ENCODE measurements at places on chromosomes 5 and 9. TPM values are rescaled to one million over a fixed set of nuclear protein-coding genes. Genes with fewer than 3 reads are reported as not detected.

DNA sequence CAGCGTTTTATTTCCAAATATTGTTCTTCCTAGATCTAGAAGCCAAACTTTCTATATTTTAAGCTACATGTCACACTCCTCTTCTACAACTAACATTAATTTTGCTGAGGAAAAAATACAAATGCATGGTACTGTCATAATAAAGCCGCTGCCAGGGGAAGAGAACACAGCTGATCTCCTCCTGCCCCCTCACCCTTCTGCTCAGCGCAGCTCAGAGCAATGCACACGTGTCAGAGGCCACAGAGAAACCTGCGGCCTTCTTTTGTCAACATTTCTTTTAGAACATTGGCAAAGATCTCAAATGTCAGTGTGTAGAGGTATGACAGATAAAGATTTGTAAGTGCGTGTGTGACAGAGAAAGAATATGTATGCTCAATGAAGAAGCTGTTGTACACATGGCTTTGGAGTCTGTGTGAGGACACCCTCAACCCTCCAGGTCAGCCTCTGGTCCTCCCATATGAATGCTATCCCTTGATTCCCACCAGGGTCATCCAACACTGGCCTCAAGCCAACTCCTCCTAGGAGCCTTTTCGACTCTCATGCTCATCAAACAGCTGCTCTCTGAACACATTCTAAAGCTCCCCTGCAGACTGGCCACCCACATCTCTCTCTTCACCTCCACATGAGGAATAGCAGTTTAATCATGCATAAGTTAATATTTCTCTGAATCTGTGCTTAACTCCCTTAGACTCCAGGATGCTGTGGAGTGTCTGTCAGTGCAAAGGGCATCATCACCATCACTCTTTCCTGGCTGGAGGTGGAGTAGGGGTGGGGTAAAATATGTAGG lies 40.9 kb downstream of the TAS2R1 start:
- DNase-seq: no peak
- H3K27ac ChIP-seq: no peak overlapping the region
- no peak overlapping the region for H3K4me3 ChIP-seq
- H3K27me3 ChIP-seq: no peaks in the 10 kb centered on the region

DNA sequence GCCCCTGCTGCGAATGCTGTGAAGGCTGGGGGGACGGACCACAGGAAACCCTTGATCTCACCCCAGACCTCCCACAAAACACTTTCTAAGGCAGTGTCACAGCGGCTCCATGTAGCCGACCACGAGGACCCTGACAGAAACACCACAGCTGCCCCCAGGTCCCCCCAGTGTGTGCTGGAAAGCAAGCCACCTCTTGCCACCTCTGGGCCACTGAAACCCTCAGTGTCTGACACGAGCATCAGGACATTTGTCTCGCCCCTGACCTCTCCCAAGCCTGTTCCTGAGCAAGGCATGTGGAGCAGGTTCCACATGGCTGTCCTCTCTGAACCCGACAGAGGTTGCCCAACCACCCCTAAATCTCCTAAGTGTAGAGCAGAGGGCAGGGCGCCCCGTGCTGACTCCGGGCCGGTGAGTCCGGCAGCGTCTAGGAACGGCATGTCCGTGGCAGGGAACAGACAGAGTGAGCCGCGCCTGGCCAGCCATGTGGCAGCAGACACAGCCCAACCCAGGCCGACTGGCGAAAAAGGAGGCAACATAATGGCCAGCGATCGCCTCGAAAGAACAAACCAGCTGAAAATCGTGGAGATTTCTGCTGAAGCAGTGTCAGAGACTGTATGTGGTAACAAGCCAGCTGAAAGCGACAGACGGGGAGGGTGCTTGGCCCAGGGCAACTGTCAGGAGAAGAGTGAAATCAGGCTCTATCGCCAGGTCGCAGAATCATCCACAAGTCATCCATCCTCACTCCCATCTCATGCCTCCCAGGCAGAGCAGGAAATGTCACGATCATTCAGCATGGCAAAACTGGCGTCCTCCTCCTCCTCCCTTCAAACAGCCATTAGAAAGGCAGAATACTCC lies 84.7 kb downstream of the GOLPH3 start:
- no peak overlapping the region for H3K27ac ChIP-seq
- no peak overlapping the region for H3K4me3 ChIP-seq
- H3K4me1 ChIP-seq: peaks cover 6% of the 10 kb centered on the region
- no peaks in the 10 kb centered on the region for H3K27me3 ChIP-seq
- peaks cover 10% of the 10 kb centered on the region for H3K36me3 ChIP-seq
- no peak for DNase-seq

DNA sequence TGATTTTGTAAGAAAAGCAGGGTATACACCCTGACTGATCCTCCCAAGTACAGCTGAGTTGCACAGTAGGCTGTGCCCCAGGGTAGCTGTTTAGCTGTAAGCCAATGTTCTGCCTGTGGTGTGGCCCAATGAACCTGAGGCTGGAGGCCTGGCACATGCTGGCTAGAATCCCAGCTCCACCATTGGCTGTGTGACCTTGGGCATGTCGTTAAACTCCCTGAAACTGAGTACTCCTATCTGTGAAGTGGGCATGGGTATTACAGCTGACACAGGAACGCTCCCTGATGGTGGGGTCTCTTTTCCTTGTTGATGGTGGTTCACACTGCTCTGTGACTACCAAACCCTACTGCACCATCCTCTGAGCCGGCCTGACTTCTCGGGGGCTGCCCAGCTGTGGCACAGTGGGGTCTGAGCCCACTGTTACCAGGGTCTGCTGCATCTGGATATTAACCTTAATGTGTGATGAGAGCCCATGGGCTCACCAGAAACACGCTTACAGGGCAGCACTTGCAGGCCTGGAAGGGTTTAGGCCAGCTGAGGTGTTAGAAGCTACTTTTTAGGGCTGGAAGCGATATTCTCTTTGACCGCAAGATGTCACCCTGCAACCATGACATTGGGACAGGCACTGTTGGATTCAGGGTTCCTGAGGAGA lies 7.0 kb upstream of the GADD45G start:
- peak; percentile 40 for DNase-seq
- H3K36me3 ChIP-seq: no peaks in the 10 kb centered on the region
- peaks cover 6% of the 10 kb centered on the region for H3K27me3 ChIP-seq
- H3K27ac ChIP-seq: no peak overlapping the region
- no peak overlapping the region for H3K4me3 ChIP-seq
- H3K4me1 ChIP-seq: peaks cover 18% of the 10 kb centered on the region

DNA sequence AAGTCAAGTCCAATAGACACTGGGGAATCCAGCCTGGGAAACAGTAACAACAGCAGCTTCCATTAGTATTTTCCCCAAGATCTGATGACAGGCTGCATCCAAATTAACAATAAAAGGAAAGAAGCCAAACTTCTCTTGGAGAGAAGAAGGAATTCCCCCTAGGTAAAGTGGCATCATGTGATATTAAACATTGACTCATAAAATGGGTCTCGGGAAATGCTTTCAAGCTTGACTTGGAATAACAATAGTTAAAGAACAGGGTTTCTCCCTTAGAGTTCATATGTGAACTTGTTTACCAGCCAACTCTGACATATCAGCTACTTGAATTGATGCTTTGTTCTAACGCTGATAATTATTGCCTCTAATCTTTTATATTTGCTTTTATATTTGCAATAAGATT lies 45.4 kb downstream of the ENTREP1 start:
- no peak overlapping the region for H3K27ac ChIP-seq
- no peak for DNase-seq
- H3K36me3 ChIP-seq: no peaks in the 10 kb centered on the region
- H3K4me3 ChIP-seq: no peak overlapping the region
- peaks cover 3% of the 10 kb centered on the region for H3K27me3 ChIP-seq

RIC1 gene
- polyA plus RNA-seq: 6.3 TPM

DNA sequence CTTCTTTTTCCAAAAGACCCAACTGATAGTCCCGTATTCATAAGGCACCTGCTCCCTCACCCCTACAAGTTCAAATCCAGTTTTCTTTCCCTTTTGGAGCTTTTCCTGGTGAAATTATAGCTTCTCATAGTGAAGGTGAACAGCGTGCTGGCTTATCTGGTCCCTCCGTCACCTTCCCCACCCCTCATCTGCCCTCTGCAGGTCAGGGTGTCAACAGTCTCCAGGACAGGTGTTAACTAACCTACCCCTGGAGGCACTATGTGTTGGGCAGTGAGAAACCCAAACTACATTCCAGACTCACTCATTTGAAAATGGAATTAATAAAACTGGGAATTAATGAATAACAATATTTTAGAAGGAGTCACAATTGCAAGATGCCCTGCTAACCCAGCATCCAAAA lies 109.0 kb upstream of the TAS2R1 start:
- no peaks in the 10 kb centered on the region for H3K27me3 ChIP-seq
- no peak for DNase-seq
- no peak overlapping the region for H3K4me3 ChIP-seq

SERF1A gene
- polyA plus RNA-seq: 1.8 TPM

- H3K27me3 ChIP-seq: peaks cover 2% of the 10 kb centered on the region
- DNase-seq: no peak
- H3K4me1 ChIP-seq: no peaks in the 10 kb centered on the region
- no peak overlapping the region for H3K4me3 ChIP-seq
- H3K36me3 ChIP-seq: no peaks in the 10 kb centered on the region
- no peak overlapping the region for H3K27ac ChIP-seq
These were observed 373.4 kb downstream of the GADD45G start for GRCh38 chr9:89978185-89978584.

DNA sequence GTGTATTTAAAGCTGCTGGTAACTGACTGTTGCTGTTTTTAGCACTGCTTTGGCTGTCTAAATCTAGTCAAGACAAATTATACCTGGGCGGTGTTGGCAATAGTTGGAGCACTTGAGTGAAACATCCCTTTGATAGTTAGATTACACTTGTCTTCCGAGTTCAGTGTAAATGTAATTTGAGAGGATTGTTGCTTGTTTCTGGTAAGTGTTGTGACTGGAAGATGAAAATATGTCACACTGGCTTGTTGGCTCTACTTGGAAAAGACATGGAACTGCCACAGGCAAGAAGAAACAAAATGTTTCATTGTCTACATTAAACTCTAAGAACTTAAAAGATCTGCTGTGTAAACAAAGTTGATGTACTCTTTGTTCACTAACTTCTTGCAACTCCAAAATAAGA lies 49.2 kb upstream of the PTPRD start:
- H3K27ac ChIP-seq: no peak overlapping the region
- no peak overlapping the region for H3K4me3 ChIP-seq
- no peaks in the 10 kb centered on the region for H3K36me3 ChIP-seq
- no peak for DNase-seq

DNA sequence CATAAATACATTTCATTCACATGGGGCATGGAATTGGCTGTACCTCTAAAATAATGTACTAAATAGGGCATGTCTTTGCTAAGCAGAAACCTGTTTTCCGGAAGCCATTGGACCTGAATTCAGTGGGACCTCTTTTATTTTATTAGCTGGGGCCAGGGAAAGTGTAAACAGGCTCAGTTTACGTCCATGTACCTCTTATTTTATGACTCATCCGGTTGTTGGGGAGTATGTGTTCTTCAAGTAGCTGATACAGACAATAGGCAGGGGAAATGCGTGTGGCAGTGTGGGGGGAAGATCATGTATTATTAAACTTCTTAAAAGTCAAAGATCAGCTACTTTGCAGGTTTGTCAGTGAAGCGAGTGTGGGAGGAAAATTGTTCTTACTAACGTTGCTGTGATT lies 1.4 kb upstream of the GDNF start:
- H3K36me3 ChIP-seq: no peaks in the 10 kb centered on the region
- H3K27me3 ChIP-seq: peaks cover 20% of the 10 kb centered on the region
- H3K4me1 ChIP-seq: peaks cover 12% of the 10 kb centered on the region
- no peak overlapping the region for H3K4me3 ChIP-seq
- no peak overlapping the region for H3K27ac ChIP-seq

IFNA21 gene
- not detected for polyA plus RNA-seq

- peaks cover 3% of the 10 kb centered on the region for H3K27me3 ChIP-seq
- H3K4me3 ChIP-seq: no peak overlapping the region
- H3K4me1 ChIP-seq: no peaks in the 10 kb centered on the region
- no peak overlapping the region for H3K27ac ChIP-seq
- H3K36me3 ChIP-seq: no peaks in the 10 kb centered on the region
- no peak for DNase-seq
These were observed 404.9 kb upstream of the ZNF608 start for GRCh38 chr5:125151150-125151900.

GRCh38 chr5:138243794-138244193 lies 30.6 kb downstream of the GFRA3 start:
- peaks cover 21% of the 10 kb centered on the region for H3K4me1 ChIP-seq
- peaks cover 13% of the 10 kb centered on the region for H3K27me3 ChIP-seq
- DNase-seq: no peak

DNA sequence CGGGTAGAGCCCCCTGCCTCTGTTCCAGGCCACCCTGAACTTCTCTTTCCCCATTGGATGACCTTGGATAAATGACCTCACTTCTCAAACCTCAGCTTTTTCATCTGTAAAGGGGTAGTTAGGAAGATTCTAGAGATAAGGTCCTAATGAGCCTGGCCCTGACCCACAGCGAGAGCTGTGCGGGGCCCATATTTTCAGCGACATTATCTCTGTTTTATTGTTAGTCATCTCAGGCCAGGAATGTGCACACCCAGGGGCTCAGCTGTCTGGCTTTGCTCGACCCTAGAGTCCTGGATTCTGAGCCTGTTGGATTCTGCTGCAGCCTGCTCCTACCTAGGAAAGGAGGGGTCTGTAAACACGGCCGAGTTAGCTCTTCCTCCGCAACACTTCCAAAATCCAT lies 81.2 kb upstream of the LMX1B start:
- no peak for DNase-seq
- no peaks in the 10 kb centered on the region for H3K36me3 ChIP-seq
- H3K27ac ChIP-seq: no peak overlapping the region
- H3K27me3 ChIP-seq: peaks cover 3% of the 10 kb centered on the region

- H3K4me1 ChIP-seq: no peaks in the 10 kb centered on the region
- no peaks in the 10 kb centered on the region for H3K27me3 ChIP-seq
- H3K36me3 ChIP-seq: no peaks in the 10 kb centered on the region
- H3K27ac ChIP-seq: no peak overlapping the region
These were observed 79.5 kb upstream of the HTR4 start for GRCh38 chr5:148733601-148734438.

RAPGEF6 gene
- 17.5 TPM for polyA plus RNA-seq

GRCh38 chr5:131615957-131616356 lies 19.1 kb downstream of the RAPGEF6 start:
- peaks cover 2% of the 10 kb centered on the region for H3K27me3 ChIP-seq
- no peak overlapping the region for H3K4me3 ChIP-seq
- H3K36me3 ChIP-seq: no peaks in the 10 kb centered on the region
- no peak overlapping the region for H3K27ac ChIP-seq
- DNase-seq: no peak
- peaks cover 53% of the 10 kb centered on the region for H3K4me1 ChIP-seq

GRCh38 chr5:168734620-168735300 lies 155.6 kb upstream of the PANK3 start:
- H3K27me3 ChIP-seq: peaks cover 3% of the 10 kb centered on the region
- H3K4me3 ChIP-seq: no peak overlapping the region

GRCh38 chr9:10268531-10269485 lies 344.0 kb downstream of the PTPRD start:
- no peak overlapping the region for H3K27ac ChIP-seq
- H3K36me3 ChIP-seq: no peaks in the 10 kb centered on the region
- H3K27me3 ChIP-seq: no peaks in the 10 kb centered on the region
- no peak overlapping the region for H3K4me3 ChIP-seq
- H3K4me1 ChIP-seq: no peaks in the 10 kb centered on the region
- DNase-seq: no peak

GRCh38 chr5:55510523-55510880 lies 24.3 kb downstream of the PLPP1 start:
- H3K27ac ChIP-seq: no peak overlapping the region
- no peak overlapping the region for H3K4me3 ChIP-seq
- DNase-seq: no peak
- no peaks in the 10 kb centered on the region for H3K36me3 ChIP-seq
- H3K4me1 ChIP-seq: no peaks in the 10 kb centered on the region
- H3K27me3 ChIP-seq: no peaks in the 10 kb centered on the region

GRCh38 chr5:93911609-93912008 lies 170.2 kb upstream of the POU5F2 start:
- no peak for DNase-seq
- no peak overlapping the region for H3K4me3 ChIP-seq
- H3K27ac ChIP-seq: no peak overlapping the region
- no peaks in the 10 kb centered on the region for H3K27me3 ChIP-seq
- H3K4me1 ChIP-seq: no peaks in the 10 kb centered on the region
- no peaks in the 10 kb centered on the region for H3K36me3 ChIP-seq
